Activated T-helper 17 cell treated with anti-CD3 and anti-CD28 coated beads, Interleukin-2, amount 50 U/mL, for 72 hours (primary cell): ENCODE measurements at places on chromosomes 12 and 14. TPM values are rescaled to one million over a fixed set of nuclear protein-coding genes. Genes with fewer than 3 reads are reported as not detected.

EXOC3L4 gene
- not detected for total RNA-seq

ACSS3 gene
- not detected for total RNA-seq

PZP gene
- not detected for total RNA-seq

USP15 gene
- total RNA-seq, result 113 TPM

AEBP2 gene
- total RNA-seq, result 82.9 TPM

TAC3 gene
- not detected for total RNA-seq

PELI2 gene
- total RNA-seq, result 1.0 TPM

DNA sequence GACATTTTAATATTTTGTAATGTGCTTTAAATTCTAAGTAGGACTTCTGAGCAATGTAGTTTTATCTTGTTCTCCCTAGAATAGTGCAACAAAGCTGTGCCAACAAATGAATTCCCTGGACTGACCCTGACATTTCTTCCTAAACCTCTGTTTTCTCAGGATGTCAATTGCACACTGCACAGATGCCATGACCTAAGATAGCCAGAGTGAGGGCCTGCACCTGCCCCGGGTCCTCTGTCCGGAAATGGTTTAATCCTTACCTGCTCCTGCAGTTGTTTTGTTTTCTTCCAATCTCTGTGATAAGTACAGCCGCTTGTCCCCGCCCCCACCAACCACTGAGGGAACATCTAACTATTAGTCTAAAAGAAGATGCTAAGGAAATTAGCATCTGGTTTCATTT, 831.5 kb downstream of the GALC start:
- ATAC-seq, result no peak

- ATAC-seq, result no peak
Observed at GRCh38 chr14:77911356-77911755, 111.4 kb downstream of the ADCK1 start.

DNA sequence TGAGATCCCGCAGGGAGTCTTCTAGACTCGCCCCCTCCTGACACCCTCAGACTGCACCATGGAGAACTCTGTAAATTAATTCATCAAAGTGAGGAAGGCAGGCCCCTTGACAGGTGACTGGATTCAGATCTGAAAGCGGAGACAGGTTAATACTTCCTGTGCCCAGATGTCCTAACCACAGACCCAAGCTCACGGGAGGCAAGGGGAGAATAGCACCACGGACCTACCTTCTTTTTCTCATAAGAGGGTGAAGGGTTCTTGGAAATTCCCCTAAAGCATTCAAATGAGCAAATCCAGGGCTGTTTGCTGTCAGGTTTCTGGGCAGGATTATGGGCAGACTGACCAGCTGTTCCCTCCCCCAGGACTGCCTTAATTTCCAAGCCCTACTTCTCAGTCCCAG, 170.0 kb downstream of the ZFP36L1 start:
- no peak for ATAC-seq

GRCh38 chr14:58598804-58599525, 38.8 kb upstream of the DACT1 start:
- ATAC-seq, result peak; percentile 45

- ATAC-seq, result no peak
Observed at GRCh38 chr14:74508844-74509428, 15.4 kb downstream of the ISCA2 start.

DNA sequence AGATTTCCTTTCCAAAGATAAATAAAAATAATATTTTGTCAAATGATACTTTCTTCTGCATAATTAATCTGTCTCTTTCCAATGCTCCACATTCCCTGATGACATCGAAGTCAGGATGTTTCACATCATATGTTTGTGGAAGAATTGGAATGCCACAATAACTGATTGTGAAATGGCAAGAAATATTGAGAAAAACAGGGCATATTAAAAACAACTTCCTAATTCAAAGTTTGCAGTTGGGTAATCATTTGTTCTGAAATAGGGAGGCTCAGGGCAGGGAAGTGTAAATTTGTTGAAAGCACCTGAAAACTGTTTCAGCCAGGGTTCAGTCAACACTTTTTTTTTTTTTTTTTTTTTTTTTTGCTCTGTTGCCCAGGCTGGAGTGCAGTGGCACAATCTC, 50.7 kb downstream of the BCAT1 start:
- ATAC-seq, result no peak

GRCh38 chr12:128932521-128932920, 79.2 kb downstream of the GLT1D1 start:
- ATAC-seq, result no peak

DNA sequence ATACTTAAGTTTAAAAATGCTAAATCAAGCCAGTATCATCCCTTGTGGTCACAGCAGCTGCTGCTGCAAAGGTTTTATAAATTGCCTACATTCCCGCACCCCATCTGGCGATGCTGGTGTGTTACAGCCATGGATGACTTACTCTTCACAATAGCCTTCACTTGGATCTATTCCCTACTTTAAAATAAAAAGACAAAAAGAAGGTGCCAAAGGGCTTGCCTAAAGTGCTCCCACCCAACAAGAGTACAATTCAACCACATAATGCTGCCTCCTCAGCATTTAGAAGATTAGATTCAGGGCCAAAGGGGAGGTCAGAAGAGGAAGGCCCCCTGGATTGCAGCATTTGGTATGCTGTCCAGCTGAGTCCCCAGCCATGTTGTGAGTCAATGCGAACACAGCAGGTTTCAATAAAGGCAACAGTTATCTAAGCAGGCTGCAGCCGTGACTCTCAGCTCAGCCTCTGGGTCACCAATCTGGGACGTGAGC, 176.1 kb downstream of the DAD1 start:
- ATAC-seq, result no peak

GRCh38 chr12:39355841-39356240, 87.1 kb downstream of the KIF21A start:
- ATAC-seq, result no peak

- no peak for ATAC-seq
Observed at GRCh38 chr14:34593740-34594375, 36.1 kb downstream of the SNX6 start.

GRCh38 chr14:100168506-100168905, 9.1 kb upstream of the DEGS2 start:
- no peak for ATAC-seq

DNA sequence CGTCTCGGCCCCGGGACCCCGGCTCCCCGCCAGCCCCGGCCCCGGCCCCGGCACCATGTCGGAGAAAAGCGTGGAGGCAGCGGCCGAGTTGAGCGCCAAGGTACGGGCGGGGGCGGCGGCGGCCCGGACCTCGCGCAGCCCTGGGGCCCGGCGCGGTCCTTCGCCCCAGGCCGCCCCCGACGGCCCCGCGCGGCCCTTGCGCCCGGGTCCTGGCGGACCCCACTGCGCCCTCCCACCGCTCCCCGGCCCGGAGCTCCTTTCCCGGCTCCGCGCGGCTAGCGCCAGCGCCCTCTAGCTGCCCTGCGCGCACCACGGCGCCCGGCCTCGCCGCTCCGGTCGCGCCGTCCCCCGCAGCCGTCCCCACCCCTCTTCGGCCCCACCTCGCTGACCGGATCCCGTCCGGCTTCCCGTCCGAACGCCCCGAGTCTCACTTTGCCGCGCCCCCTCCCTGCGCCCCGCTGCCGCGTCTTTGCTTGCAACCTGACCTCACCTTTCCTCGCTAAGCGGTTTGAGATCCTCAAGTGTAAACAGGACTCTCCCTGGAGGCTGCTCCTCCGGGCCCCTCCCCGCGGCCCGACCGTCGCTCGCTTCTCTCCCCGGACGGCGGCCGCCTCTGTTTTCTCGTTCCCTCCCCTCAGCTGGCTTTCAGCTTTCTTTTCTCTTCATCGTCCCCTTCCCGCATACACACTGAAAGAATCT, 637 bp downstream of the PTMS start:
- ATAC-seq, result peak; percentile 65

GRCh38 chr14:81784084-81784483, 250.4 kb upstream of the SEL1L start:
- ATAC-seq, result no peak

DNA sequence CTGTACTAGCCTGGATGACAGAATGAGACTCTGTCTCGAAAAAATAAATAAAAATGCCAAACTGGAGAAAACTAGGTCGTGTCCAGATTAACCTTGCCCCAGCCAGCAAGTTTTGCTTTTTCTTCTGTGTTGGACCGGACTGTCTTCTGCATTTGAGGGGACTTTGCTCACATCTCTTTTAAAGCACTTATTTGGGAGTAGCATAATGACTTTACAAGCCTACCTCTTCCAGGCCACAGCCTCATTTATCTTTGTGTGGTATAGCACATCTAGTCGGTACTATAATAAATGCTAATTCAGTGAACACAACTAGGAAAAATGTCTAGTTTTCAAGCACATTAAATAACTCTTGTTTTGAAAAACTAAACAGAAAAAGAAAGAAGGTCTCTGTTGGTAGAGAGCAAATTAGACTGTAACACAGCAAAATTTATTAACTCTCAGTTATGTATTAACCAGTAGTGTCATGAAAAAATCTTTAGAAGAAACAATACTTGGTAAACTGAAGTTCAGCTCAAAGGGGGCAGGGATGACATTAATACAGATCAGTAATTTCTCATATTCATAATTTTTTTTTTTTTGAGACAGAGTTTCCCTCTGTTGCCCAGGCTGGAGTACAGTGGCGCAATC, 52.0 kb downstream of the WDHD1 start:
- no peak for ATAC-seq

GRCh38 chr14:23827100-23827892, 126.3 kb upstream of the DHRS4 start:
- no peak for ATAC-seq

DNA sequence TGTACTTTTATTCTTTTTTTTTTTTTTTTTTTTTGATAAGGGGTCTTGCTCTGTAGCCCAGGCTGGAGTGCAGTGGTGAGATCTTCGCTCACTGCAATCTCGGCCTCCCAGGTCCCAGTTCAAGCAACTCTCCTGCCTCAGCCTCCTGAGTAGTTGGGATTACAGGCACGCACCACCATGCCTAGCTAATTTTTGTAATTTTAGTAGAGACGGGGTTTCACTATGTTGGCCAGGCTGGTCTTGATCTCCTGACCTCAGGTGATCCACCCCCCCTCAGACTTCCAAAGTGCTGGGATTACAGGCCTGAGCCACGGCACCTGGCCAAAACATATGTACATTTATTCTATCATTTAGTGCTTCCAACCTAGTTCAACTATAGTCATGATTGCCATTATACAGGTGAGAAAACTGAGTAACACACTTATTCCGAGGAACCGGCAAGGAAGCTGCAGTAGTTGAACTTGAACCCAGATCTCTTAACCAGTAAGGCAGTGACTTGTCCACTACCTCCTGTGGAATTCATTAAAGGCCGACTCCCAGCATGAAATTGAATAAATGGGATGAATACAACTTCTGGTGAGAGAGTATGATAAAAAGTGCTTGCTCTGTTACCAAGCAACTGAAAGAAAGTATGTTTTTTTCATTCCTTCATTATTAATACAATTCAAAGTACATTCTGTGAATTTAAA, 755 bp upstream of the ATF7IP start:
- ATAC-seq, result no peak

GRCh38 chr12:54417712-54418440, 1.2 kb downstream of the ITGA5 start:
- no peak for ATAC-seq

DNA sequence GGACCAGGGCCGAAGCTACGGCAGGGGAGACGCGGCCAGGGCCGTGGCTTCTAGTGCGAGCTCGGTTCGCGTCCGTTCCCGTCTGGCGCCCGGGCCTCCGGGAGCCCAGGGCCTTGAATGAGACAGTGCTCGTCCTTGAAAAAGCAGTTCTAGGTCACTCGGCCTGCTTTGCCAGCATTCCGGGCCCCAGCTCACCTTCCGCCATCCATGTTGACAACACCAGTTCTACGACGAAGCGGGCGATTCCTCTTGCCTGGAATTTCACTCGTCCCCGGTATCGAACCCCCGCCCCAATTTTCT, 4.5 kb downstream of the OR10AD1 start:
- ATAC-seq, result peak; percentile 28

DNA sequence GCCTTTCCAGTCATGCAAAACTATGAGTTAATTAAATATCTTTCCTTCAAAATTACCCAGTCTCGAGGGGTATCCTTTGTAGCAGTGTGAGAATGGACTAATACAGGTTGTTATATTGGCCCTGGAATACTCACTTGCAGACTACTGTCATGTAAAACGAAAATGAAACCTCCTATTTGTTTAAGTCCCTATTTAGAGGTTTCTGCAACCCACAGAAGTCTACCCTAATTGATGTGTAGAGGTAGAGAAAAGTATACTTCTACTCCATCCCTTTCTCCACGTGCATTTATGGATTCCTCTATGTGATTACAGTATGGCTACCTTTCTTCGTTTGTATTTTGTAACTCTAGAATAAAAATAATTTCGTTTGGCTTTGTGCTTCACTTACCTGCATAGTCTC, 371.1 kb downstream of the FSCB start:
- ATAC-seq, result no peak

- no peak for ATAC-seq
Observed at GRCh38 chr12:56760460-56760859, 2.7 kb upstream of the HSD17B6 start.

DNA sequence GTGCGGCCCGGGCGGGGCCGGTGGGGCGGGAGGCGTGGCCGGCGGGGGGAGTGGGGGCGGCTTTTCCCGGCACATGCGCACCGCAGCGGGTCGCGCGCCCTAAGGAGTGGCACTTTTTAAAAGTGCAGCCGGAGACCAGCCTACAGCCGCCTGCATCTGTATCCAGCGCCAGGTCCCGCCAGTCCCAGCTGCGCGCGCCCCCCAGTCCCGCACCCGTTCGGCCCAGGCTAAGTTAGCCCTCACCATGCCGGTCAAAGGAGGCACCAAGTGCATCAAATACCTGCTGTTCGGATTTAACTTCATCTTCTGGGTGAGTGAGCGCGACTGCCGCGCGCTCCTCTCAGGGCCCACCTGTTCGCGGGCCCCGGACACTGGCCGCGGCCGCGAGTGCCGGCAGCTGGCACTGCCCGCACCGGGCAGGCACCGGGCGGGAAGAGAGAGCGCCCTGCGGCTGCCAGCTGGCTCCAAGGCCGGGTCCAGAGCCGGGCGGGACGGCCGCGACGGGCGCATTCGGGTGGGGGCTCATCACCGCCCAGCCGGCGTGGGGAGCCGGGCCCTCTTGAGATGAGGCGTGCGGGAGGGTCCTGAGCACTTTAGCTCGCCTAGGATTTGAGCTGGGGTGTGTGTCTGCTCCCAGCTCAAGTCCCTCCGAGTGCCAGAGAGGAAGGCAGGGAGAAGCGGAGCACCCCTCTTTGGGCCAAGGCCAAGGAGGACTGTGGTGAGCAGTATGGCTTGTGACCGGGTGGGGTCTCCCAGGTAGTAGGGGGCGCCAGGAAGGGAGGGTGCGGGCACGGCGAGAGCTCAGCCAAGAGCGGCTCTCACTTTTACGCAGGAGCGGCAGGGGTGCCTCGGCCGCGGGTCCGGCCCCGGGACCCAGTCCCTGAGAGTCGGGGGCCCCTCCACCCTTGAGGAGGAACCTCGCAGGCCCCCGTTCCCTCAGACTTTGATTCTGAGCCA, at the start of gene CD9:
TSS of gene CD9 (plus strand) at position 145 of the 957 bp plus-strand sequence. CDS start at position 245, 100 bp downstream.
- peak; percentile 15 for ATAC-seq

- ATAC-seq, result no peak
Observed at GRCh38 chr12:91347481-91348214, 165.0 kb upstream of the DCN start.

GRCh38 chr12:23888396-23889068, 60.9 kb downstream of the SOX5 start:
- ATAC-seq, result no peak

- no peak for ATAC-seq
Observed at GRCh38 chr12:98544751-98545150, 29.4 kb downstream of the TMPO start.

- ATAC-seq, result no peak
Observed at GRCh38 chr12:106645465-106646330, 62.9 kb downstream of the RFX4 start.
